ENCODE measurements at places on chromosomes 11 and 22. TPM values are rescaled to one million over a fixed set of nuclear protein-coding genes. Genes with fewer than 3 reads are reported as not detected.

Gene SLC22A12
- total RNA-seq = not detected

Gene KRTAP5-10
- not detected for total RNA-seq

- DNase-seq = no peak
These were observed 1289.4 kb downstream of the FAM181B start for GRCh38 chr11:81444297-81444696.

DNA sequence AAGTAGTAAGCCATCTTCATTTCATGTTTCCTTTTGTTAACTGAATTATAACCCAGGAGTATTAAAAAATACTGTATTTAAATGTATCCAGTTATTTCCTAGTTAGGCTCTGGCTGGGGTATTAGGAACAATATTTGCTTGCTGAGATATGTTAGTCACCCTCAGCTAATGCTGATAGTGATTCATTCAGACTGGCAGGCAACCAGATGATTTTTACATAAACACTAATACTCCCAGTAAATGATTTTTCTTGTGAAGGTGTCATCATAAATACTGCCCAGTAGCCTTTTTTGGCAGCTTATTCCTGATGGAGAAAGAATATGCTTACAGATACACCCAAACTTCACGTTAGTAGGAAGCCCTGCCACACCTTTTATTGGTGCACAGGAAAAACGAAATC, 8.1 kb downstream of the YWHAH start:
- DNase-seq = no peak

GRCh38 chr11:119362741-119363080, 16.2 kb upstream of the MFRP start:
- no peak for DNase-seq

Measured in pancreas (tissue), 10 donors.